ENCODE measurements at places on chromosomes 1 and 21. TPM values are rescaled to one million over a fixed set of nuclear protein-coding genes. Genes with fewer than 3 reads are reported as not detected.

Gene ITLN2
- not detected for total RNA-seq

Gene CYB5RL
- total RNA-seq = 3.8 TPM

Gene LCE1D
- total RNA-seq = not detected

Gene ANXA9
- total RNA-seq = 1.2 TPM

GRCh38 chr1:182682898-182683501, 1.4 kb downstream of the RGS8 start:
- DNase-seq = no peak

- DNase-seq = no peak
Measured at GRCh38 chr1:187390215-187390818, 561.6 kb downstream of the PLA2G4A start.

DNA sequence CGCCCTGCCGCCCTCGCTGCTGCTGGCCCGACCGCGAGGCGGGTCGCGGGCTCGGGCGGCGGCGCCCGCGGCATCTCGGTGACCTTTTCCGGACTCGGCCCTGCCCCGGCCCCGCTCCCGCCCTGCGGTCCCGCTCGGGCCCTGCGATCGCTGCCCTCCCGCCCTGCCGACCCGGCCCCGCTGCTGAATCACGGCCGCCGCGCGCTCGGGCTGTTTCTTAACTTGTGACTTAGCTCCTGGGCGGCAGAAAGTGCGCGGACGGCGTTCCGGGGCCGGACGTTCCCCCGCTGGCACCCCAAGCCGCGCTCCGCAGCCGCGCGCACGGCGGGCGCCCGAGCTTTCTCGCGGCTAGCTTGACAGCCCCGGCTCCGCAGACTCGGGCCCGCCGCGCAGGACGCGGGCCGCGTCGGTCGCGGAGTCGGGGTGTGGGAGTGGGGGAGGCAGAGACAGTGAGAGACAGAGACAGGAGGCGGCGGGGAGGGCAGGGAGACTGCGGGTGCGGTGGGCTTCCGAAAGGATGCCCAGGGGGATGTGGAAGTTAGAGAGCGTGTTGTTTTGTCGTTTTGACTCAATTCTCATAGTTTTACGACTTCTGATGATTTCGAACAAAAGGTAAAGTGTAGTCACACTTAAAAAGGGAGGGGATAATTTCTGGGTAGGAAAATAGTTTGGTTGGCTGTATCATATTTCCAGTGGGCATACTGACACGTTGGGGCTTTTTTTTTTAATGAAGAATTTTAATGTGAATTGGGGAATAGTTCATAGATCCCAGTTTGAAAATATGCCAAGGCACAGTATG, 49.8 kb downstream of the PRDM2 start:
- peak; percentile 36 for DNase-seq

- DNase-seq = no peak
Measured at GRCh38 chr1:208002672-208003071, 91.7 kb upstream of the CD34 start.

DNA sequence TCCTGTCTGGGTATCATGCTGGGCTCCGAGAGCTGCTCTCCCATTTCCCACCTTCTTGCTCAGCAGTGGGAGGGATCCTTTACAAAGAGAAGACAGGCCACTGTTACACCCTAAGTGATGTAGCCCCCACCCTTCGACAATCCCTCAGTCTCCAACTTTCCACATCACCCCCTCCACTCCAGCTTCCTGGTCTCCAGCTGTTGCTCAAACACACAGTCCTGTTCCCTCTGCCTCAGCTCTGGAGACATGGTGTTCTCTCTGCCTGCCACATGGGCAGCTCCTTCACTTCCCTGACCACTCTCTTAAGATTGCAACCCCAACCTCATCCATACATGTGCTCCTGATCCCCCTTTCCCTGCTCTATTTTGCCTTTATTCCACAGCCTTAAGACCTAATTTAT, 37.7 kb downstream of the SLC30A1 start:
- no peak for DNase-seq

GRCh38 chr1:36533897-36534296, 51.2 kb upstream of the CSF3R start:
- DNase-seq = no peak

- DNase-seq = no peak
Measured at GRCh38 chr1:27233667-27234048, 774 bp upstream of the WDTC1 start.

DNA sequence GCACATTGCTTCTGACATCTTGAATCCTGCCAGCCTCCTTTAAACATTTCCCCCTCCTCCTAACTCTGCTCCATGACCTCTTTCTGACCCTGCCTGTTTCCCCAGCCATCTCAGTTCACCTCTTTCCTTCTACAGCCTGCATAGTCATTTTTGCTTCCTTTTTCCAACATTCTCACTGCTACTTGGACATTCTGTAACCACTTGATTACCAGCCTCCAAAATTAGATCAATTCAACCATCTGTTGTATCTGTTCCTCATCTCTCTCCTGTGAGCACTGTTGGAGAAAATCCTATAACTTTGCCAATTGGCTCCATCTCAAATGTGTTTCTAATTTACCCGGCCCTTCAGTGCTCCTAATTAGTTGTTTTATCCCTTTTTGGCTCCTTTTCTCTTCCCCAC, 27.5 kb upstream of the GPR88 start:
- no peak for DNase-seq

All from Caki2 (cell line).